Progenitor cell of endocrine pancreas (in vitro differentiated cells): ENCODE measurements at places on chromosomes 7 and 10.
A peak's percentile ranks its signal among the peaks of the same experiment; 100 is the strongest.

DNA sequence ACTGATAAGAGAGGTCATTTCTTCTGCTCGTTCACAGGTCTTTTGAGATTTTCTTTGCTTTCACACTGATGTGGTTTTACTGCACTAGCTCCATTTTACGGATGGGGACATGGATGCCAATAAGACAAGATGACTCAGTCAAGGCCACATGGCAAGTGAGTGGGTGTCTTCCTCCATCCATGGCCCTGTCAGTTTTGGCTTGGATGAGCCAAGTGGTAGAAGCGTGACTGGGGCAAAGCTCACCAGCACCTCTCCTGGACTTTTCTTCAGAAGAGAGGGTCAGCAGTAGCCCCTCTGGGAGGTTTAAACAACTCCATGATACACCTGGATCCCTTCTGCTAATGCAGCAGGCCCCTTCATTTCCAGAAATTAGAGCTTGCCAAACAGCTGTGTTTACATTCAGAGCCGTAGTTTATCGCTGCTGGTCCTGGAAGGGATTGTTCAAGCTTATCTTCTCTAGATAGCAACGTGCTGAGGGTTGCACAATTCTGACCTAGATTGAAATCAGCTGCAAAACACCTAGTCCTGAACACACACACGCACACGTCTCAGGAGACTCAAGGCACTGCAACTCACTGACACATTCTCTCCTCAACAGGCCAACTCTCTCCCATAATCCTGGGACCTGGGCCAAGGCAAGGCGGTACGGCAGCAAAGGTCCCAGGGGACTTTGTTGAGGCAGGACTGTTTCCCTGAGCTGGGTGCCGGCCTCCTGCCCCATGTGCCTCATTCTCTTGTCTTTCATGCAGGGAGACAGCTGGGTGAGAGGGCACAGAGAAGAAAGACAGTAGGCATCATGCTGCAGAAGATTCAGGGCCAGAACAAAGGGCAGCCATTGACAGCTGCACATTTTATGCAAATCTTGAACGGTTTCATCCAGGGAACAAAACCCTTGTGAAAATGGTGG lies 14.2 kb upstream of the PDCD4 start:
- DNase-seq, result no peak

DNA sequence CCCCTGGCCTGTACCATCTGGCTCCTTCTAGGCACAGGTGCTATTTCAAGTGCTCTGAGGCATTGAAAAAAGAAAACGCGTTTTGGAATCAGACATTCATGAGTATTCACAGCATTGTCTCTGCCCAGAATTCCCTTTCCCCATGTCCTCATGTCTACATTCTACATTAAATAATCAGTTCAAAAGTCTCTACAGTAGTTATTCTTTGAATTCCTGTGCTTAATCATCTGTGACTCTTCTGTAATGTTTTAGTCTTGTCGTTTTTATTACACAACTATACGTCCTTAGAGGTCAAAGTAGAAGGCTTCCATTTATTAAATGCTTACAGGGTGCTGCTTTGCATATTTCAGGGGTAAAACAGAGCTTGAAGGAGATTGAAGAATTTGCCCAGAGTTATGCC lies 95.7 kb downstream of the BICC1 start:
- DNase-seq, result no peak

DNA sequence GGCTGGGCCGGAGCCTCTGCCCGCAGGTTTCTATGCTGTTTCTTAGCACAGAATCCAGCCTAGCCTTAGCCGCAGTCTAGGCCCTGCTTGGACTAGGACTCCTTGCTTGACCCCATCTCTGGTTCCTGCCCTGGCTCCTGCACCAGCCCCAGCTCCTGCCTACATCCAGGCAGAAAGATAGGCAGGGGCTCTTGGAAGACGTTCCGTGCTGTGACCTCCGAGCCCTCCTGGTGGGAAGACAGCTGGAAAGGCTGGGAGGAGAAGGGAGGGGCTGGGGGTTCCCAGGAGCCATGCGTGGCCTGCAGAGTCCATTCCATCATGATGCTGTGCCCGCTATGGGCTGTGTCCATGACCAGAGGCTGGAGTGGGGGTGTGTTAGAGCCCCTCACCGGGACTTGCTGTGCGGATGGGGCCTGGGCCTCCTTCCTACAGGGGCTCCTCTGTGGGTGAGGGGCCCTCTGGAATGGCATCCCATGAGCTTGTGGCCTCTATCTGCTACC lies 26.2 kb downstream of the RAMP3 start:
- no peak for DNase-seq

DNA sequence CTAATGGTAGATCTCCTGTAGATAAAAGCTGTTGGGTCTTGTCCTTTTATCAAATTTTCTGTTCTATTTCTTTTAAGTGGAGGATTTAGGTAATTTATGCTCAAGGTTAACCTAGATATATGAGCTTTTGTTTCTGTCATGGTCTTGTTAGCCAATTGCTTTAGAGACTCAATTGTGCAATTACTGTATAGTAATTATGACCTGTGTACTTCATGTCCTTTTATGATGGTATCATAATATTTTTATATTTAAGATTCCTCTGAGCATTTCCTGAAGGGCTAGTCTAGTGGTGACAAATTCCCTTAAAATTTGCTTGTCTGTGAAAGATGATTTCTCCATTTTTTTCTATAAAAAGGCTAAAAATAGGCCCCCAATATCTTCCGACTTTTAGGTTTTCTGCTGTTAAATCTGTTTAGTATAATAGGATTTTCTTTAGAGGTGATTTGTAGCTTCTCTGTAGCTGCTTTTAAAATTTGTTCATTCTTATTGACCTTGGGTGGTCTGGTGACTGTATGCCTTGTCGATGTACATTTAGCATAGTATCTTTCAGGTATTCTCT lies 5.4 kb upstream of the AKR1C3 start:
- DNase-seq, result no peak

DNA sequence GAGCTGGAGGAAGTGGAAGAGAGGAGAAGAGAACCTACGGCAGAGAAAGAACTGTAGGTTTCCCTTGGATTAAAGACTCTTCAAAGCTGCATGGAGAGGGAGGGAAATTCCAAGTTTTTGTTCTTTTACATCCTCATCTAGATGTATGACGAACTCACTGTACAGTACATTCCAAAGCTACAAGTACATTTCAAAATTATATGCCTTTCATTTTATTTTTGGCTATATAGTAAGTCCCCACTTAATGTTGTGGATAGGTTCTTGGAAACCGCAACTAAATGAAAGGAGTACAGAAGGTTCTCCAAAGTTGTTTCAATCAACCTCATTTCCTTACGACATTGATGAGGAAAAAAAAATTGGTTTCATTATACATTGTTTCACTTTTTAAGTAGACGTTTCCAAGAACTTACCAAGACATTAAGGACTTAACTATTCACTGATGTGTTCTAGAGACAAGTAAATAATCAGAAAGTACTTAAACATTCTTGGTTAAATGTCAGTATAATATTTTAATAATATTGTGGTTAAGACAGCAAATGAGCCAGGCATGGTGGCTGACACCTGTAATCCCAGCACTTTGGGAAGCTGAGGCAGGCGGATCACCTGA lies 16.1 kb upstream of the JMJD1C start:
- no peak for DNase-seq

DNA sequence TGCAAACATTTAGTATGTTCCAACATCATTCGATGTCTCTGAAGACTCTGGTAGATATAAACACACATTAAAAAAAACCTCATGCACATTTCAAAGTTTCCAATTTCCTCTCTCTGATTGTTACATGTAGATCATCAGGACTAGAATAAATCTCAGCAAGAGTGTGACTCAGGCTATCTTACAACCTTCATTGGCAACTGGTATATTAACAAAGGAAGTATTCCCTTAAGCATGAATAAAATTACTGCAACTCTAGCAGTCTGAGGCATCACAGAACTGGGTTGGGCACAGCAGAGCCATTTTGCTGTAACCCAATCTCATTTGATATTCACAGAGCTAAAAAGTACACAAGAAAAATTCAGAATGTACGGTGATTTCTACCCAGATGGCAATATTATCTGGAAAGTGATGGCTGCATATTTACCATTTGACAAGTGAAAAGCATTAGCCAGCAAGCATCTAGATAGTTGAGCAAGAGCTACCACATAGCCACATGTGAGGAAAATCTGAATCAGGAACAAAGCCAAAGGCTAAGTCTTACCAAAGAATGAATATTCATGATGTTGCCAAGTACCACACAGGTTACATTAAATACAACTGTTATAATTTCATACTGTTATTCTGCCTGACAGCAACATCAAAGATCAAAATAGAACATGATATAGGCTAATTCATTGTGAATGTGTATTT lies 232.2 kb downstream of the CRPPA start:
- DNase-seq, result no peak

DNA sequence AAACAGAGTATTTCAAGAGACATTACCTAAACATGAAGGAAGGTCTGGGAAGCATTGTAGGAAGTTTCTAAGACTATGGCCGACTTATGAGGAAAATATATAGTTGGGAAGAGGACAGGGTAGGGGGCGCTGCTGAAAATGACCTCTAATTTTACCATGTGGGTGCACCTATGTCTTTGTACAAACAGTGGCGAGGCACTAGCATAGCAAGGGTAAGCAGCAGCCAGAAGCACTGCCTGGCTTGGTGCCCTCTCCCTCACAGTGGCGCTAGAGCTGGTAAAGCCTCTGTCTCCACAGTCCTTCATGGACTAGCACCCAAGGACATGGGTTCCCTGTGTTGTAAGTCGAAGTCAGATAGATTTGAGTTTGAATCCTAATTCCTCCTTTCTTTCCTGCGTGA lies 461.2 kb downstream of the INHBA start:
- no peak for DNase-seq

DNA sequence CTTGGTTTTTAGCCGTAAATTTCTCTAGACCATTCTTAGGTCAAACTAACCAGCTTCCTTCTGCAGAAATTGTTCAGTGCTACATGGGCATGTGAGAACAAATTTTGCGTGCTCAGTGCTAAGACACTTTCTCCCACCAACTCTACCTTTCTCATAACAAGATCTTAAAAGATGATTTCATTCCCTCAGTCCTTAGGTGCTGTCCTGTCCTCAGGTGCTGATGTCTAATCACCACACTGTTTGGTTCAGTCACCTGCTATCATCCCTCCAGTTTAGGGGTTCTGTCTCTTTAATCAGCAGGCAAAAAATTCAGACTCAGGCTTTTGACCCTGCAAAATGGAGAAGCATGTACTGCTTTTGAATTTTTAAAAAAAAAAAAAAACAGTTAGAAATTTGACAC lies 227.5 kb upstream of the YAE1 start:
- DNase-seq, result no peak

DNA sequence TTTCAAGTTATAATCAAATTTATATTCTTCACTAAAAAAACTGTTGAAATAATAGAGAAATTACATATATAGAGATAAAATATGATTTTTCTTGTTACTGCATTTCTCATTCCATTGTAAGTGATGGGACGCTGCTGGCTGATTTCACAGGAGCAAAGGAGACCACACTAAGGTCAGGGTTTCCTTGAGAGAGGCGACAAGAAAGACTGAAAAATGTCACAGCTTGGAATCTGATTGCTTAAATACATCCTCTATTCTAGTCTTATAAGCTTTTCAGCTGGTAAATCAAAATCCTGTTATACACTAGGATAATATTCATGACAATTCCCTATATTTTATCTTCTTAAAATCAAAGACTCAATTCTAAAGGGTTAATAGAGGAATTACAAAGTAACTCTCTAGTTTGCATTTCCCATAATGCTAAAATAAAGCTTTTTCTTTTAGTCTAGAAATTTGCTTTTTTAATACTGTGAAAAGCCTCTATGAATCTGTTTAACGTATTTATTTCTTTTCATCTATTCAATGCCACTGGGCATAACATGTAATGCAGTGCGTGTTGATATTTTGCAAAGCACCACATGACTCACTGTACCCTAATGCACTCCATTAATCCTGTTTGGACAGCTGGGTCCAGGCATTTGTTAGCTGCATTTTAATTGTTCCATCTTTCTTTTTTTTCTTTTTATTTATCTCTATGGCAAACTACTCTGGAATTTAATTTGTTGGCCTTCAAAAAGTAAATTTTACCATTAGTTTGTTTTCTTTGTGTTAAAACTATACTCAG lies 81.7 kb downstream of the RNF32 start:
- DNase-seq, result no peak

GRCh38 chr7:36272567-36273269 lies 116.9 kb upstream of the ANLN start:
- peak; percentile 70 for DNase-seq

DNA sequence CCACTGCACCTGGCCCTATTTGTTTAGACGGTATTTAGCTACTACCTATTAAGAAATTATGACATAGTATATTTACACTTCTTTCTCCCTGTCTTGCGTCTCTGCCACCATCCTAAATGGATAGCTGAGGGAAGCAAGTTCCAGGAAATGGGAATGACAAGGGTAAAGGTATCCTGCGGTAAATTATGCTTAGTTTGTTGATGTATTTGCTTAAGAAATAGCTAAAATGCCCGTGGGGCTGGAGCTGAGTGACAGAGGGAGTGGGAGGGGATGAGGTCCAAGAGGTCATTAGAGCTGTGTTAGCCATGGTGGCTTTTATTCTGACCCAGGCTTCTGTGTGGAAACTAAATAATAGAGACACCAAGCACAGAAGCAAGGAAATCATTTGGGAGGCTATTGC lies 29.0 kb upstream of the UBE2D1 start:
- no peak for DNase-seq

GRCh38 chr7:27709137-27710075 lies 30.6 kb upstream of the TAX1BP1 start:
- DNase-seq, result no peak

GRCh38 chr10:127193125-127193524 lies 3.3 kb downstream of the INSYN2A start:
- no peak for DNase-seq

GRCh38 chr10:184911-185310 lies 49.7 kb downstream of the ZMYND11 start:
- no peak for DNase-seq

- peak; percentile 73 for DNase-seq
Measured at GRCh38 chr7:32957326-32958045, at the start of gene FKBP9. TSS of gene FKBP9 (plus strand) at chr7:32957440. CDS start at chr7:32957574, 134 bp downstream.

DNA sequence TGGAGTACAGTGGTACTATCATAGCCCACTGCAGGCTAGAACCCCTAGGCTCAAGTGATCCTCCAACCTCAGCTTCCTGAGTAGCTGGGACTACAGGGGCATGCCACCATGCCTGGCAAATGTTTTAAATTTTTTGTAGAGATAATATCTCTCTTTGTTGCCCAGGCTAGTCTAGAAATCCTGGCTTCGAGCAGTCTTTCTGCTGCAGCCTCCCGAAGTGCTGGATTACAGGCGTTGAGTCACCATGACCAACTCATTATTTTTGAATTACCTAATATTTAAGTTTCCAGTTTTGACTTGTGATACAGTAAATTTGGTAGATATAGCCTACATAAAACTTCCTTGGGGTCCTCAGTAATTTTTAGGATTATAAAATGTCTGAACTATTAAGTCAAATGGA lies 74.1 kb downstream of the RUNDC3B start:
- DNase-seq, result no peak

GRCh38 chr10:9254353-9254752 lies 1199.9 kb downstream of the GATA3 start:
- DNase-seq, result no peak

- no peak for DNase-seq
Measured at GRCh38 chr10:128781637-128782036, 655.4 kb upstream of the MKI67 start.

GRCh38 chr10:126233182-126234148 lies 154.8 kb downstream of the ADAM12 start:
- no peak for DNase-seq

- no peak for DNase-seq
Measured at GRCh38 chr10:102919992-102920739, 2.1 kb downstream of the CNNM2 start.

GRCh38 chr7:157461573-157462418 lies 125.0 kb downstream of the DNAJB6 start:
- DNase-seq, result no peak
